ACHN (cell line): ENCODE measurements at places on chromosomes 12 and 14.

DNA sequence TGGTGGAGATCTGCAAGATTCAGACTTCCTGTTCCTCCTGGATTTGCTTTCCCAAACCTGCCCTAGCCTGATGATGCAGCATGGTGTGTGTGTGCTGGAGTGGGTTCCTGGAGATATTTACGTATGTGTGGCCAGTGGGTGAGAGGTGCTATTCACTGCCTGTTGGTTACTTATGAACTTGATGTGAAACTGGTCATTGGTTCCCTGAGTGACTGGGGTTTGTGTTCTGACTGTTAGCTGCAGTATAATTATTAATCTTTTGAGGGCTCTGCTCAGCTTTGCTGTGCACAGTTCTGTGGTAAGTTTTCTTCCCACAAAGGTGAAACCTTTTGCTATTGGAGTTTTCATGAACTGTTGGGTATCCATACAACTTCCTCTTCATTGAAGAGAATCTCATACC is 541.8 kb upstream of the FBXO33 start:
- peak; percentile 87 for DNase-seq

DNA sequence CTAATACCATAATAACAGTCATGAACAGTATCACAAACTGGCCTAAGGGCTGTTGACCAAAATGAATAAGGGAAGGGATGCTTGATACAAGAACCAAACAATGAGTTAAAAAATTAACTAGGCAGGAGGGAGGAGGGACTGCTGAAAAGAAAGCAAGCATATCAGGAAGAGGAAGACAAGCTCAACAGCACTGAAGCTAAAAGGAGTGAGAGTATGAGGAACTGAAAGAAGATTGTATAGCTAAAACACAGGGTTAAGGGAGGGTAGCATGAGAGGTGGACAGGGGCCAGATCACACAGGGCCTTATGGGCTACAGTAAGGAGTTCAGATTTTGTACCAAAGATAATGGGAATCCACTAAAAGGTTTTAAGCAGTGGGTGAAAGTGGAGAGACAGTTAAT is 34.1 kb downstream of the ITGA7 start:
- no peak for DNase-seq

DNA sequence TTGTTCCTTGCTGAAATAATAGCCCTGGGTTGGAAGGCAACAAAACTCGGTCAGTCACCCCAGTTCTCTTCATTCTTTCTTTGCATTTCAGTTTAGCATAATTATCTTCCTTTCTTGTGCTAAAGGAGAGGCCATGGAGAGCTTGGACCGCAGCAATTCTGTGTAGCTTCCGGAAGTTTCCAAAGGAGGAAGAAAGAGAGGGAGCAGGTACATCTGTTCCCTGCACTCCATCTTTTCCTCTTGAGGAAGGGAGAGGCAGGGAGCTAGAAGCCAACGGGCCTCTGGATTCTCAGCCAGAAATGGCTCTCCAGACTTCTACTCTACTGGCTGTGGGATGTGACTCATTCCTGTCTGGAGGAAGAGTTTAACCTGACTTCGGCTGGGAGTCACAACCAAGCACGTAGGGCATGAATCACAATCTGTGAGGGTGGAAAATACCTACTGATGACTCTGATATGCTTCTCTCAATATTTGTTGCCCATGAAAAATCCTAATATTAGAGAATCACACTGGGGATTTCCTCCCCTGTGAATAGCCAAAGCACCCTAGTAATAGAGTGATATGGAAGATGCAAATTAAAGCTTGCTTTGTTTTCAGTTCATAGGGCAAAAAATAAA is 17.0 kb downstream of the ANO6 start:
- peak; percentile 99 for DNase-seq

DNA sequence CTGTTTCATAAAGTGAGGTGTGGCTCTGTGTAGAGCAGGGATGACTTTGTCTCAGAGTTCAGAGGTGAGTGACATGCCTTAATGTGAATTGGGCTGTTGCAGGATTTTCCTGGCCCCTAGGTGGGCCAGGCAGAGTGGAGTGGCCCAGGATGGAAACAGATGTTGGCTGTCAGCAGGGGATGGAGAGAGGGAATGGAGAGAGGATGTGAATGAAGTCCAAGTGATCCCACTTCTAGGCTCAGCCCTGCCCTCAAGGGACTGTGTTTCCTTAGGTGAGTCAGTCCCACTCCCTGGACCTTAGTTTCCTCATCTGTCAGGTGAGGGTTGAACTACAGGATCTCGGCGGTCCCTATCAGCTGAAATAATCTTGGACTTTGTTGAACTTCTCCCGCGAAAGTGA is 7.5 kb downstream of the GALNT16 start:
- DNase-seq = no peak

- DNase-seq = no peak
Observed at GRCh38 chr12:6198556-6198955, 1.6 kb upstream of the CD9 start.
